Stimulated activated CD4-positive, alpha-beta T cell treated with anti-CD3 and anti-CD28 coated beads, Interleukin-2, amount 100 ng/mL, for 24 hours (primary cell): ENCODE measurements at places on chromosomes 4 and X.

DNA sequence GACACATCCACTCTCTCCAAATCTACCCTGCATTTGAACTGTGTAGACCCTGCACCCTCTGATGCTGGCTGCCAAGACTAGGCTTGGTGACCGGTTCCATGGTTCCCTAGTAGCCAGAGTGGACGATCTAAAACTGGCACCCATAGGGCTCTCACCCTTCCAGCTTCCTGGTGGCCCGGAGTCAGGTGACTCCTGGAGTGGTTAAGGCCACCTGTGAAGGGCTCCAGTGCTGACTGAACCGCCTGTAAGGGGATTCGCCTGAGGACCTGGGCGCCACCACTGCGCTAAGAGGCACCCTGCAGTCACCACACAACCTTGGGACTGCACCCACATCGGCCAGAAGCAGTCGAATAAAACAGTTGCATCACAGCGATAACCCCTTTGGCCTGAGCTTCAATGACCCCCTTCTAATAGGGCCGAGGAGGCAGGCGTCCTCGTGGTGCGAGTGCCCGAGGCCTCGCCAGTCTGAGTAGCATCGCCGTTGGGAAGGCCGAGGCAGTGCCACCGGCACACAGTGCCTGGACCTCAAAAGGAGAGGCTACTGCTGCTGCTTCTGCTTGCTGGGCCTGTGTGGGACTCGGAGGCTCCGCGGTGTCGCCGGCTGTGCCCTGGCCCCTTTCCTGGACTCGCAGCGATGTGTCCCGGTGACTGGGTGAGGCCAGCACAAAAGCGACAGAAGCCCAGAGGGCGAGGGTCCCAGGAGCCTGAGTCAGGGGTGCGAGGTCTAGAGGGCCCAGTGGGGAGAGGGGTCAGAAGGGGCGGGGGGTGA is 6.5 kb downstream of the HMX1 start:
- no peak for DNase-seq

DNA sequence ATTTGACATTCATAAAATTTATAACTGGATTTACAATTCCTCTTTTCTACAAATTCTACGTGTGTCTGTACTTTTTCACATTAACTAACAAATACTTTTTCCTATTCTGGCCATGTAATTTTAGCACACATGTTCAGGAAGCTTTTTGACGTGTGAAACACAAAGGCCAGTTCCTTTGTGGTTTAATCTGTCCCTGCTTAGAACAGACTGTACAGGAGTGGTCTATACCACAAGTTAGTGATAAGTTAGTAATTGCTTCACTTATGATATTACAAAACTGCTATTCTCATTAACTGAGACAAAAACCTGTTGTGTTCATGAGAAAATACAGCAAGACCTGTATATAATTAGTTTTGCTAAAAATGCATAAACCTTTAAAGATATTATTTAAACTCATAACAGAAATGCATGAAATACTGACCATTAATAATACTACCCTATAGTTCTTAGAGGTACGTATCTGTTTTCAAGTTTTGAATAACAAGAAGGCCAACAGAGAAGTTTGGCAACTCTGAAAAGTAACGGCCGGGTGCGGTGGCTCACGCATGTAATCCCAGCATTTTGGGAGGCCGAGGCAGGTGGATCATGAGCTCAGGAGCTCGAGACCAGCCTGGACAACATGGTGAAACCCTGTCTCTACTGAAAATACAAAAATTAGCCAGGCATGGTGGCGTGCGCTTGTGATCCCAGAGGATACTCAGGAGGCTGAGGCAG is 13.7 kb upstream of the AREG start:
- DNase-seq, result no peak

DNA sequence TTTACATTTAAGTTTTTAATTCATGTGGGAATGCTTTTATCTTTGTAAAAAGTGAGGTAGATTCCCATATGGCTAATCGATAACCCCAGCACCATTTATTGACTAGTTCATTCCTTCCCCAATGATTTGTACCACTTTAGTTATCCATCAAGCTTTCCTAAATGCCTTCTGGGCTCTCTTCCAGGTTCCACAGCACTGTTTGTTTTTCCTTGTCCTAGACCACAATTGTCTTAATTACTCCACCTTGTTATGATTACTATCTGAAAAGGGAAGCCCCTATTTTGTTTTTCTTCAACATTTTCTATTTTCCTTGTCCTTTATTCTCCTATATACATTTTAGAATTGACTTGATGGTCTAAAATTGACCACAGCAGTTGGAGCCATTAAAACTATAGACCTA is 48.5 kb upstream of the GPRIN3 start:
- DNase-seq, result no peak

- DNase-seq, result no peak
Measured at GRCh38 chr4:53830511-53830910, 233.9 kb downstream of the CHIC2 start.

GRCh38 chrX:8939322-8939721 is 94.6 kb downstream of the FAM9B start:
- DNase-seq, result no peak

DNA sequence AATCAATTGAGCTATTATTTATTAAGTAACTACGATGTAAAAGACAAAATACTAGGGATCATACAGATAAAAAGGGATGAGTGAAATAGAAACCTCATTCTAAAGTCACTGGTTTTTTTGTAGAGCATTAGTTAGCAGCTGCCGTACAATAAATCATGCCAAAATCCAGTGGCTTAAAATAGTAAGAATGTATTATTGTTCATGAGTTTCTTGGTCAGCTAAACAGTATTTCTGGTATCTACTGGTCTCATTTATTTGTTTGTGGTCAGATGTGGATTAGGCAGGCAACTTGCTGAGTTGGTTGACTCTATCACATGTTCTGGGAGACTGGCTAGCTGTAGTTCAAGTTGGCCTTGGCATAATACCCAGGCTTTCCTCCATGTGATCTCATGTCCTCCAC is 667.3 kb downstream of the GALNTL6 start:
- no peak for DNase-seq

GRCh38 chr4:2932321-2932950 is 30.8 kb downstream of the NOP14 start:
- DNase-seq, result no peak

- DNase-seq, result no peak
Measured at GRCh38 chr4:156036496-156036895, 82.8 kb upstream of the CTSO start.

- DNase-seq, result peak; percentile 71
Measured at GRCh38 chrX:135520553-135521404, at the start of gene INTS6L. INTS6L (plus strand) TSS chrX:135520660; CDS start chrX:135520993, 333 bp downstream.

GRCh38 chr4:122701061-122701460 is 31.4 kb upstream of the BBS12 start:
- DNase-seq, result no peak

- DNase-seq, result no peak
Measured at GRCh38 chrX:107700790-107701189, 72.5 kb downstream of the PRPS1 start.

DNA sequence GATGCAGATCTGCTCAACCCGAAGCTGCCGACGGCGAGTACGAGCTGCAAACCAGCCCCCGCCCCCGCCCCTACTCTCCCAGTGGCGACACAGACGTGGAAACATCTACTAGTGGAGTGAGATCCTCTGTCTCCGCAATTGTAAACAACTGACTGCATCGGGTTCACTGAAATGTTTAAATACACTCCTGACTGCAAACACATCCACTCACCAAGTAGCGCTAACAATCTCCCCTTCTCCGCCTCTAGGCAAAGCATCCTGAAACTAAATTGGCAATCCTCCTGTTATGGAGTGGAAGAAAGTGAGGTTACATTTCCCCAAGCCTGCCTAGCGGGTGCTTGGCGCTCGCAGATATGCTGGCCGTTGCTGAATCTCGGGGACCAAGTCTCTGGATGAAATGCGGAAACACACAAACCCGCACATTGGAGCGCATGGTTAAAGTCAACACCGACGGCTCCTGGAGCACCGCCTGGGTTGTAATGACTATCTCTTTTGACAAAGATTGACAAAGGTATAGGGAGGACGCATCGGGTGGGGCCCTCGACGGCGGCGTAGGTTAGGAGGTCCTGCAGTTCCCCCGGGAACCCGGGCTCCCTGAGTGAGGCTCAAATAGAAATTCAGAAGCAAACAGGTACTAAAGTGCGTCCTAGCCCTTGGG is 117.0 kb upstream of the TEX13C start:
- no peak for DNase-seq

GRCh38 chr4:158182736-158183135 is 9.9 kb upstream of the GASK1B start:
- DNase-seq, result no peak

DNA sequence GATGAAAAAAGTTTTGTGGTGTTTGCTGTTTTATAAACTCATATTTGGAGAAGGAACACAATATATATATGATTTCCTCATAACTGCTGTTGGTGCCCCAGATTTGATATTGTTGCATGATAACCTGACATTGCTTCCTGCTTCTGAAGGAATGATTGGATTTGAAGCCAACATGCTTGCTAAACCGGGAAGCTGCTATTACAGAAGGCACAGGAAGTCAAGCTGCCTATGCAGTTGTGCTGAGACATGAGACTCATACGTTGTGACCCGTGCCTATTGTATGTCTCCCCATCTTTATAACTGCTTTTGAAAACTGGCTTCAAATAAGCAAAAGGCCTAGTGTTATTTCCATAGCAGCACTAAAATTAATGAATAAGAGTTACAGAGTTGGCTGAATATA is 32.9 kb downstream of the GAB1 start:
- DNase-seq, result no peak

- DNase-seq, result no peak
Measured at GRCh38 chr4:1797861-1798579, 4.9 kb downstream of the FGFR3 start.

- DNase-seq, result no peak
Measured at GRCh38 chrX:11619441-11619840, 46.3 kb downstream of the ARHGAP6 start.
